ENCODE measurements at places on chromosomes 4 and X.

- DNase-seq: no peak
Measured at GRCh38 chr4:108263057-108263456, 94.3 kb upstream of the LEF1 start.

- no peak for DNase-seq
Measured at GRCh38 chrX:45619290-45619689, 418.6 kb upstream of the DIPK2B start.

DNA sequence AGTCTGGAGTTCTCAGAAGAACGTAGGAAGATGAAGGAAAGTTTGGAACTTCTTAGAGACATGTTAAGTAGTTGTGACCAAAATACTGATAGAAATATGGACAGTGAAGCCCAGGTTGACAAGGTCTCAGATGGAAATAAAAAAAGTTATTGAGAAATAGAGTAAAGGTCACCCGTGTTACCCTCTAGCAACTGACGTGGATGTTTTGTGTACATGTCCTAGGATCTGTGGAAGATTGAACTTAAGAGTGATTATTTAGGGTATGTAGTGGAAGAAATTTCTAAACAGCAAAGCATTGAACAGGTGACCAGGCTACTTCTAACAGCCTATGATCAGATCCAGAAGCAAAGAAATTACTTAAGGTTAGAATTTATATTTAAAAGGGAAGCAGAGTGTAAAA is 1020.4 kb downstream of the FSTL5 start:
- DNase-seq: no peak

DNA sequence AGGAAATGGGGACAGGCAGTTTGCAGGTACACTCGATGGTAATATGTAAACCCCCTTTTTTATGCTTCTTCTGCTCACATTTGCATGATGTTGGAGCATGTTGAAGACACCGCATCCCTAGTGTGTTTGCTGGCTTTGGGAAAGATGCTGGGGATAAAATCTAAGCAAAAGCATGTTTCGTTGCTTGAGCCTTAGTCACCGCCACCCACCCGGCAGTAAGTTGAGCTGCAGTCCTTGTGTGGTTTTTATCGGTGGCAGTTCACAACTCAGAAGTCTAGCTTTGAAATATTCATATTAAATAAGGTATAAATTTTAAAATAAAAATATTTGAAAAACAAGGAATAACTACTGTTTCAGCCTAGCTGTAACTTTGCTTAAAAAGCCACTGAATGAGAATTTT is 21.7 kb upstream of the MND1 start:
- DNase-seq: no peak

GRCh38 chrX:12611471-12611870 is 179.7 kb upstream of the PRPS2 start:
- no peak for DNase-seq

- DNase-seq: no peak
Measured at GRCh38 chr4:152689615-152690501, 10.1 kb upstream of the TMEM154 start.

DNA sequence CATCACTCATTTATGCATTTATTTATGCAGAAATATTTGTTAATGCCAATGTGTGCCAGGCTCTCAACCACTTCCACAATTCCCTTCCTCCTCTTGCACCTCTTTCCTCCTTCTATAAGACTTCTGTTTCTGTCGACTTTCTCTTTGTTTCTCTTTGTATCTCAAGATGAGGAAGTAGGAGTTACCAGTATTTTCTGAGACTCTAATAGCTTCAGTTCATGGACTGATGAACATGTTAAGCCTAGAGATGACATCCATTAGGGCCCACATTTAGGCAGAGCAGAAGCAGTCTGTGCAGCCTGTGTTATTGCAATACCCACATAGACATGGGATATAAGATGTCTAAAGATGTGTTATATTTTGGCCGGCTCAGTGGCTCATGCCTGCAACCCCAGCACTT is 241.8 kb upstream of the SMIM31 start:
- no peak for DNase-seq

DNA sequence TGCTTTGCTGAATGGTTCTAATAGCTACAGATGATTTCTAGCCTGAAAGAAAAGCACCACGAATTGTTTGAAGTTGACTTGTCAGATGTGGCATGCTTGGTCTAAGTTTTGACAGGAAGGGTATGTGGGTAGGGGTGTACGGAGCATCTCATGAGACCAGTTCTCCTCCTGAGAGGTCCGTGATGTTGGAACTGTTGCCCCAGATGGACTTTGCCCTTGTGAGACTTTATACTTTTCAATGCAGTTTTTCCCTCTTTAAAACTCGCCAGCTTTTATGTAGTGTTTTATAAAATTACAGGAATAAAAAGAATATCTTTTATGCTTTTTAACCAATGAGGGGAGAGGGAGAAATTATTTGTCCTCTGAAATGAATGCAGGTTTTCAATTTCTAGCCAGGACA is 16.6 kb upstream of the XG start:
- DNase-seq: no peak

- no peak for DNase-seq
Measured at GRCh38 chr4:40953283-40954087, 203.7 kb downstream of the NSUN7 start.

- no peak for DNase-seq
Measured at GRCh38 chrX:331825-332495, 13.4 kb upstream of the GTPBP6 start.

DNA sequence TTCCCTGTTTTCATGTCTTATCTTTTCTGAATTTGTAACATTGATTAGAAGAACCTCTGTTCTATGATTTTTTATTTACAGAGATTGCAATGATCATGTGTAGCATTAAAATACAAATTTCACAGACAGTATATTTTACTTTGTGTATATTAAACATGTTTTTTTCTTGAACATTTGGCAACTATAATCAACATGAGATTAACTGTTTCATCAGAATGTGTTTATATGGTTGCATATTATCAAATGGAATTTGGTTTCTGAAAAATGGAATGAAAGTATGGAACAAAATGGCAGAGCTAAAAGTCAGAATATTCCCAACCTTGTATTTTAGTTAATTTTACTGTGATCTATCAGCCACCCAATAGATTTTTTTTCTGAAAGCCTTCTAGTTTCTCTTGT is 19.9 kb downstream of the ARSJ start:
- DNase-seq: no peak

GRCh38 chr4:7280926-7281690 is 88.8 kb downstream of the SORCS2 start:
- DNase-seq: no peak

DNA sequence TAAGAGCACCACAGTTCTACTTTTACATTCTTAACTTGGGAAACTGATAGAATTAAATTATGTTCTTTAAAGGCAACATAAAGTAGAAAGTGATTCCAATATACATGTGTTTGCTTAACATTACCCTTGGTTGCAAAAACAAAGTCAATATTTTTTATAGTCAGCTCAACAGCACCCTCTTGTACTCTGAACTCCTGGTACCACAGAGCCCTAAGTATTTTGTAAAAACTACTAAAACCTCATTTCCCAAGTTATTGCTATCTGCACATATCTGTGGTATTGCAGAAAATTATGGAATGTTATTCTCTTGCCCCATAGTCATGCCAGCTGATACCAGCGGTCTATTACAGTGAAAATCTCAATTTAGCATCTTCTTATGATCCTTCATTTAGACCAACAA is 2.9 kb downstream of the KIF4A start:
- no peak for DNase-seq

GRCh38 chr4:10441512-10441911 is 15.7 kb downstream of the ZNF518B start:
- no peak for DNase-seq

DNA sequence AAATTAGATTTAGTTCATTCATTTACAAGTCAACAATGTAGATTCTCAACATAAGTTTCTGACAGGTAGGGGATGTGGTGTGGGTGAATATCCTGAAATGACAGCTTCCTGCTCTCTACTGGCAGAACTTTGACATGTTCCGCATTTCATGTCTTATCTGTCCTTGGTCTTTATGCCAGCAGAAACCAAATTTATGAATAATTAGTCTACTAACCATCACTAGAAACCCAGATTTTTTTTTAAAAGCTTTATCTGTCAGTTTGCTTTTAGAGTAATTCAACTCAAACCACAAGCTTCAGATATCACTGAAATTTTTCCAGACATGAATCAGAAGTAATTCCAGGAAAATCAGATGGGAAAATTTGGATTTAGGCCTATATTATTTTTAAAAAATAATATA is 17.9 kb downstream of the COQ2 start:
- no peak for DNase-seq

DNA sequence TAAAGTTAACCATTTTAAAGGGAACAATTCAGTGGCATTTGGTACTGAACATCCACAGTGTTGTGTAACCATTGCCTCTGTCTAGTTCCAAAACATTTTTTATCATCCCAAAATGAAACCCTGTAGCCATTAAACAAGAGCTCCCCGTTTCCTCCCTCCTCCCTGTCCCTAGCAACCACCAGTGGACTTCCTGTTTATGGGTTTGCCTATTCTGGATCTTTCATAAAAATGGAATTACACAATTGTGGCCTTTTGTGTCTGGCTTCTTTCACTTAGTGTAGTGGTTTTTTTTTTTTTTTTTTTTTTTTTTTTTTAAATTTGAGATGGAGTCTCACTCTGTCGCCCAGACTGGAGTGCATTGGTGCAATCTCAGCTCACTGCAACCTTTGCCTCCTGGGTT is 11.6 kb downstream of the RBMX2 start:
- no peak for DNase-seq

DNA sequence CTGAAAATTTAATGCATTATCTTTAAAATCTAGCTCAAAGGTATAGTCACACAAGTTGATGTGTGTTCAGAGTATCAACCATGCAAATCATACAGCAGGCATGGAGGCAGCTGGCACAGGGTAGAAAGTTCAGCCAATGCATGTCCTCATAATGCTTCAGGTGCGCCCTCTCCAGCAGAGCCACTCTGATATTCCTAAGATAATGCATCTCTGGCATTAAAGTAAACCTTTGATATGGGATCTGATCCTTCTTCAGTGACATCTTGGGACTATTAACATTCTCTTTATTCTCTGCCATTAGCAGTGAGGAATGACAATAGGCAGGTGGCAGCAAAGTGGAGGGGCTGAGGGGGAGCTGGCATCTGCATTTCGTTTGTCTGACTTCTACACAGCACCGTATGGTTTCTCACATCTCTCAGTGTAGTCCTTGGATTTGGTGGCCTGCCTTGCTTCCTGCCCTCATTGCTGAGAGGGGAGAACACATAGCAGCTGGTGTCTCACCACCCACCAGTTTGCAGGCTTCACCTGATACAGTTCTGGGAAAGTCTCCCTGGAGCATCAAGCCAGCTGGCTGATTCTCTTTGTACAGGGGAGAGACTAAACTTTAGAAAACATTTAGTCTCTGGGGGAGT is 168.7 kb upstream of the TBC1D9 start:
- DNase-seq: no peak

DNA sequence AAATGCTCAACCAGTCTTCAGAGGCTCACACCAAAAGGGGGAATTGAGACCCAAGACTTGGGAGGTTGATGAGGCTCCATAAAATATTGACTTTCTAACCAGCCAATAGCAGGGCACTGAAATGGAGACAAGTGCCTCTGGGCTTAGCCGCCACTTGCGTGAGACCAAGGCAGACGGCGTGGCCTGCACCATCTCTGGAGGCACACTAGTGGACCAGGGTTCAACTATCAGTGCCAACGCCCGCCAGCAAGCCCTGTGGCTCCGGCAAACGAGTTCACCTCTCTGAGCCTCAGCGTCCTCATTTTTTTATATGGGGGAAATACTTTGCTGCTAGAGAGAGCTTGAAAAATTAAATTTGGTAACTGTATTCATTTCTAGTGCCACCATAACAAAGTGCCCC is 50.3 kb downstream of the PPP2R2C start:
- no peak for DNase-seq

DNA sequence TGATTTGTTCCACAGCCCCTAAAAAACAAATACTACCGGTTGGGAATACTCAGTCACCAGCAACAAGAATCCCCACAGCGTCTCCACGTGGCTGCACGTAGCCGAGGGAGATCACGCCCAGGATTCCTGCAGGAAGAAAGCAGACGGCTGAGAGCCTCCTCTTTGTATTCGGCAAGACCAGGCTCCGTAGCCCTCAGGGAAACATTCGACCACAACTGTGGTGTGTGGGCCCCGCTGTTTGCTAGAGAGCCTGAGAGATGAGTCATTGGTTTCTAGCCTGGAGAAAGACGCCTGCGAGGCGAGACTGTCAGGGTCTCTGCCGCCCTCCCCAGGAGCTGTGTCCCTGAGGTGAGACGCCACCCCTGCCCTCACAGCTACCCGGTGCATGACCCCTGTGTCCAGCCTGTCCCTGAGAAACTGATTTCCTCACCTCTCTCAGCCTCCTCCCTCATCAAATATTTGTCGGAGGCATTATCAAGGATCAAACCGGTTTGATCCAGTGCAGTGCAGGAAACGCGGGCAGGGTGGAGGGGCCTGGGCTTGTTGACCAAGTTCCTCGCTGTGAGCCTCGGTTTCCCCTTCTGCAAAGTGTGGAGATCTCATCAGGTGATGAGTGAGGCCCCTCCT is 4.7 kb upstream of the S100P start:
- DNase-seq: peak; percentile 78

DNA sequence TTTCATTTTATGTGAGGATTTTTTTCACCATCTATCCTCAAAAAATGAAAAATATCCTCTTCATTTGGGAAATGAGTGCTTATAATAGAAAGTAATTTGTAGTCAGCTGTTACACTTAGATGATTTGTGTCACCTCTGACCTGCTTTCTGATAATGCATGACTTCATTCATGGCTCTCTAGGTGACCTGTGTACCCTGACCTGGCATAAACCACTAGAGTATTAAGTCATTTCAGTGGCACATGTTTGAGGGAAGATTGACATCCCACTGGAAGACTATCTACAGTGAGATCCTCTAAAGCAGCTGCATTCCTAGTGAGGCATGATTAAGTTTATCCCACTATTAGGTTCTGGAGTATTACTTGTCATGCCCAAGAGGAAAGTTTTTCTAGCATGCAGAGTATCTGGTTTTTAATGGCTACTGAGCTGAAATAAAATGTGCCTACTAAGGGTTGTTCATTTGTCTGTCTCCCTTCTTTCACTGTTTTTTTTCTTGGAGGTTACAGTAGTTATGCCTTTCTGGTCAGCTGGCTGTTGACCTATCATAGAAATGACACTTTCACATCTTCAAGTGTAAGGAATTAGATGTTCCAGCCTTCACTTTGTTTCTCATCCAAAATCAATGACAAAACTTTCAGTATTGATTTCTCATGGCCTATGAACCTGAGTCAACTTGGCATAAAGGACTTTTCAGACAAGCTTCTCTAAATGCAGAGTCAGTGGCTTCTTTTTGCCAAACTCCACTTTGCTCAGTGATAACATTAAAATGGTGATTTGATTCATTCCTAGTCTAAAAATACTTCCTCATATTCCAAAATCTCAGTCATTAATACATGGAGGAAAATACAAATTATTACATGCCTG is 33.1 kb downstream of the TET2 start:
- DNase-seq: no peak

GRCh38 chr4:129138810-129139496 is 43.0 kb downstream of the C4orf33 start:
- DNase-seq: no peak

DNA sequence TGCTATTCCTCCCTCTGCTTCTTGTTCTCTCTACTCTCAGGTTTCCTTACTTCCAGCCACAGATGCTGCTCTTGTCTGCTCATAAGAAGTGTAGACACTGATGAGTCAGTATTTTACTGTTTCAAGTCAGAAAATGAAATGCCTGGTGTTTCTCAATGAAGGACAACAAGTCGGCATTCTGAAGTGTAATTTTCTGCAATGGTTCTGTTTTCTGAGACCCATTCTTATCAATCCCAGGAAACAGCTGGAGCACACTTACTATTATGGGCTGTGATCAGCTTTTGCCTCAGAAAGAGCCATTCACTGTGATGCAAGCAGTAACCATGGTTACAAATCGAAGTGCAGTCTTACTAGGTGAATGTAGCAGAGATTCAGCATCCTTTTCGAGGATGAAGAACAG is 42.0 kb downstream of the SLC4A4 start:
- DNase-seq: no peak

- no peak for DNase-seq
Measured at GRCh38 chr4:156391325-156391653, 437.6 kb upstream of the CTSO start.
